ENCODE measurements at places on chromosomes 4 and X. TPM values are rescaled to one million over a fixed set of nuclear protein-coding genes. Genes with fewer than 3 reads are reported as not detected.

Gene SOD3
- polyA plus RNA-seq = 111 TPM

Gene STIM2
- 27.8 TPM for polyA plus RNA-seq

Gene SHROOM4
- polyA plus RNA-seq = 5.7 TPM

Gene TMPRSS11F
- polyA plus RNA-seq = not detected

Gene TMEM31
- polyA plus RNA-seq = not detected

Gene RLIM
- 6.8 TPM for polyA plus RNA-seq

Gene SLC25A43
- polyA plus RNA-seq = 10.1 TPM

DNA sequence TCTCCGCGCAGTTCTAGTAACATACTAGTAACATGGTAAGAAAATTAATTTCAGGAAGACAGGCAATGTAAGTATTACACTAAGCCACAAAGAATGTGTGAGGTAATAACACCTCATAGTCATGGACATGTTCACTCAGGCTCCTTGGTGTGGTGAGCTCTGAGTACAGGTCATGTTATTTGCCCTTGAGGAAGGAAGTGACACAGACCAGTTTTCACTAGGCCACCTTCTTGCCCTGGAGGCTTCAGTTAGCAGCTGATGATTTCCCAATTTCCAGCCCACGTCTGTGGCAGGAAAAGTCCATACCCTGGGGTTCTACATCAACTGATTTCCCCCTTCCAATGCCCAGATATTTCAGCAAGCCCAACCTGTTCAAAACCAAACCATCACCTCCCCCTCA is 6.7 kb downstream of the APOO start:
- DNase-seq = no peak

- peak; percentile 96 for DNase-seq
These were observed at the start of gene PITX2 for GRCh38 chr4:110622841-110623717. PITX2 (minus strand) TSS chr4:110623077; CDS start chr4:110622460, 617 bp downstream.

GRCh38 chr4:181684310-181684709 is 558.9 kb upstream of the TENM3 start:
- DNase-seq = no peak

- DNase-seq = no peak
These were observed 48.2 kb upstream of the KLF3 start for GRCh38 chr4:38615847-38616246.

- no peak for DNase-seq
These were observed 204.4 kb downstream of the NSUN7 start for GRCh38 chr4:40954088-40954668.

DNA sequence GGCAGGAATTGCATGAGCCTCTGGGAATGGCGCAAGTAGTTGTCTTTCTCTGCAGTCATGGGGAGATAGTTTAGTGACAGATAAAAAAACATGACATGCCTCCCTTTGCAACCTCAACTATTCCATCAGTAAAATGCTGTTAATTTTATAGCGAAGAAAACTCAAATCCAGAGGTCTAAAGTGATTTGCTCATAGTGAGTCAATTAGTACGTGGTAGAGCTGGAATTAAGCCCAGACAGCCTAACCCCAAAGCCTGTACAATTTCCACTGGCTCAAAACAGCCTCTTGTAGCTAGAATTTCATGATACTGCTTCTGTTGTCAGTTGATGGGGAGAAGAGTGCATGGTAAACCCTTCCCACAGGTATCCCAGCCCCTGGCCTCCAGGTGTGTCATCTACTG is 81.3 kb upstream of the TRPC5 start:
- no peak for DNase-seq

- no peak for DNase-seq
These were observed 848 bp upstream of the KCND1 start for GRCh38 chrX:48972220-48973164.

DNA sequence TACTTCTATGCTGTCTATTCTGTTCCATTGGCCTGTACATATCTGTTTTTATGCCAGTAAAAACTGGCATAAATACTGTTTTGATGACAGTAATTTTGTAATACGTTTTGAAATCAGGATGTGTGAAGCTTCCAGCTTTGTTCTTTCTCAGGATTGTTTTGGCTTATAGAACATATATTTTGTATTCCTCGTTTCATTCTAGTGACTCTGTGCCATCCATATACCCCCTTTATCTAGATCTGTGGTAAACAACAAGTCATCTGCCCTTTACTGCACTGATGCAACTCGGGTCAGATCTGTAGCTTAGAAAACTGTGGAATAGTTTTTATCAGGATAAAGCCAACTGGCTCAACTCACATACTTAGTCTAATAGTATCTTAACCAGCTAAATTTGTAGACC is 233.7 kb downstream of the PRDM5 start:
- no peak for DNase-seq

DNA sequence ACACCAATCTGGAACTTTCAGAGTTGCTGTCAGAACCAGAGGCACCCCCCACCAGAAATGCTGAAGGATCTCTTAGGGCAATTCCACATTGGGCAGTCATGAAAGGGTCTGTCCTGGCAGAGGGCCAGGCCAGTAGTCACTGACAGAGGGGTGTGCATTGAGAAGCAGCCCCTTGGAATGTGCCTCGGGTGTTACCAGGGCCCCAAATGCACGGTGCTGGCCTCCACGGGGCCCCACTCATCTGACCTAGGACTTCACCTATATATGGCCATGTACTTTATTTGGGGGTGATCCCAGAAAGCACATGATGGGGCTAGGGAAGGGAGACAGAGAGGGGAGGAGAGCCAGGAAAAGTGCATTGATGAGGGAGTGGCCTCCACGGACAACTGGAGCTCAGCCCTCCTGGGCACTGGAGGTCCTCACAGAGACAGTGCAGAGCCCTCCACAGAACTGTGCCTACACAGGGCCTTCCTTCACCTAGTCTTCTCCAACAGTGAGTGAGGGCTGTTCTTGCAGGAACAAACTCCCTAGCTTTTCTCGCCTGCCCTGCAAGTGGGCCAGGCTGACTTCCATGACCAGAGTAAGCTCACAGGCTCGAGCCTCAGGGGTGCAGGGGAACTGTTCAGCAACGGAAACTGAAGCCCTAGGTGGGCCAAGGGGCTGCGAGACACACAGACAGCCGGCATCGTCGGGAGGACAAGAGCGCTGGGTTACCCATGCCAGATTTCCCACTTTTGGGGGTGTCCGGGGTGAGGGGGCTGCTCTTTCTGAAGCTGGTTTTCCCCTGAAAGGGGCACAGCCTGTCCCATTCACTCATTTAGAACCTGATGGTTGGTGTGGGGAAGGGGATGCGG is 136.2 kb downstream of the HMX1 start:
- DNase-seq = peak; percentile 49

GRCh38 chrX:15816886-15817285 is 26.6 kb downstream of the ZRSR2 start:
- no peak for DNase-seq

- no peak for DNase-seq
These were observed 52.4 kb downstream of the SEPTIN11 start for GRCh38 chr4:77001907-77002306.

DNA sequence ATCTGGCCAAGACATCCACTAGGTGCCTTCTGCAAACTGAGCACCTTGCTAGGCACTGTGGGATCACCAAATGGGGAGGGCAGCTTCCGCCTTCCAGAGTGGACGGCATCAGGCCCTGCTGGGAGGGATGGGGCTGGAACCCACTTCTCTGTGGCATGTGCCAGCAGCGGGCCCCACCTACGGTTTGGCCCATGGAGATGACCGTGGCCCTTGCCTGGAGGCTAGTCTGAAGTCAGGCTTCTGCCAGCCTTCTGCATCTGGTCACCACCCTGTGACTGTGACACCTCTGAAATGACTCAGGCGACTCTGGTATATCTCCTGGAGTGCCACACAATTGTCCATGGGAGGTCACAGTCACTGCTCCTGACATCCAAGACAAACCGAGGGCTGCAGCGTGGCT is 7.2 kb downstream of the SSR4 start:
- DNase-seq = no peak

DNA sequence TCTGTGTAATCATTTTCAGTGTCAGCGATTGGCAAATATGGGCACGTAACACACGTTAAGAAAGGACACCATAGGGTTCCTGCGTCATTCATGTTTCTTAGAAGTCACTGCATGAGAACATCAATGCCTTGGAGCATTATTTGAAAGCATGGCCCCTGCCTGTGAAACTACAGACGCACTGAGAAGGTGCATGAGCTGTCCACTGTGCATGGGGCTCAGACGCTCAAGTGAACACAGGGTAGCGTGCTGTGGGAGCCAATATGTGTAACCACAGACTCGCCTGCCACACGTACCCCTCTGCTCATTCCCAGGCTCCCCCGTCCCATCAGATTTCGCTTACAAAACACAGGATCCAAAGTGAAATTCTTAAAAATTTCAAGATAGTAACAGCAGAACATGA is 6.5 kb downstream of the PPP2R2C start:
- DNase-seq = no peak
